Posterior cingulate gyrus (tissue), 11 donors: ENCODE measurements at places on chromosomes 5 and 9.

- DNase-seq: no peak
Observed at GRCh38 chr9:71820403-71820921, 52.1 kb upstream of the CEMIP2 start.

DNA sequence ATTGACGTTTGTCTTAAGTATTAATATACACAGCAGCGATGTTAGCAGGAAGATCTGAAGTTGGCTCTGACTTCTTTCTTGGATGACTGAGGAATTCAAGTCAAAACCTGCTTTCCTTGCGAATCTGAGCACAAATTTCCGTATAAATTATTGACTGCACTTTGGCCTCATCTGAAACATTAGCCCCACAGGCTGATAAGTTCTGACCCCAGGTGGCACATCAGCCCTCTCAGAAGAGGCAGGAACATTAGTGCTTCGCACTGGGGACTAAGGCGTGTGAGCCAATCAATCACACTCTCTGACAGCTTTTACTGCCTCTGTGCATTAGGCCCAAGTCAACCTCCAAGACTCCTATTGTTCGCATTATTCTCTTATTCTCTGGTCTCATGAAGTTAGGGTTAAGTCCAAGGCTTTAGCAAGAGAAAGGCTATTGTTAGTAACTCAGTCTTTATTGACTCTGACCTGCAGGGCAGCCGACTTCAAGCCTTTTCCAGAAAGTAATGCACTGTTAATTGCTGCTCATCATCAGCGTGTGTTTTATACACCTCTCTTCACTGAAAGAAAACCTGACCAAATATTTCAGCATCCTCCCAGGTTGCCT lies 84.2 kb downstream of the ZNF608 start:
- DNase-seq: no peak

DNA sequence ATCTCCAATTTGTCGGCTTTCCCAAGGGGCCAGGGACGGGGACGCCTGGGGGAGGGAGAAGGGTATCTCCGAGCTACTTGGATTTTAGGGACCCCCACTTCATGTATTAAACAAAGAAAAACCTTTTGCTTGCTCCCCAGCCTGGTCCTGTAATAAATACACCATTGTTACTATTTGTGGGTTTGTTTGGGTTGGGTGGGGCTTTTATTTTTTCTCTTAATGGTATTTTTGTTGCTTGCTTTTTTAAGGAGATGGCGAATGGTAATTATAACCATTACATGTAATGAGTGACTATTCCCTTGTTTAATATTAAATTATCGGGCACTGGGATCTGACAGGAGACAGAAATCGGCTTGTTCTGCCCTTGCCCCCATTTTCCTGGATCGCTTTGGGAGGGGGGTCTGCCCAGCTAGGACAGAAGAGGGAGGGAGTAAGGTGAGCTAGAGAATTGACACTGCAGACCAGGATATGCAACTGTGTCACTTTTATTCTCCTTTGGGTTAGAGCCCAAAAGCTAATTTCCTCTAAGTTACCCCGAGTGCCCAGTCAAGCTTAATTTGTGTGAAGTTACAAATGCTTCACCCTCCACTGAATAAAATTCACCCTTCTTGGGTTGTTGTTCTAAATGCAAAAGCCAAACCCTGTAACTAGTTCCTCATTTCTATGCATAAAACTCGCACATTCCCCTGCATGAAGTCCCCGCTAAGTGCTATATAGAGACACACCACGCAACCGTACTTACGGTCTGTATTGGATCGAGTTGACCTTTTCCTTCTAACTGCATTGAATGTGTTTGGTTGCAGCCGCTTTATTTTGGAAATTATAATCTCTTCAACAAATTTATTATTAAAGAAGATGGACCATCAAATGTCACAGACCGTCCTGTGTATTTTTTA lies 1.6 kb upstream of the ZNF608 start:
- no peak for DNase-seq

GRCh38 chr5:85453026-85453349 lies 1068.3 kb upstream of the EDIL3 start:
- DNase-seq: no peak

DNA sequence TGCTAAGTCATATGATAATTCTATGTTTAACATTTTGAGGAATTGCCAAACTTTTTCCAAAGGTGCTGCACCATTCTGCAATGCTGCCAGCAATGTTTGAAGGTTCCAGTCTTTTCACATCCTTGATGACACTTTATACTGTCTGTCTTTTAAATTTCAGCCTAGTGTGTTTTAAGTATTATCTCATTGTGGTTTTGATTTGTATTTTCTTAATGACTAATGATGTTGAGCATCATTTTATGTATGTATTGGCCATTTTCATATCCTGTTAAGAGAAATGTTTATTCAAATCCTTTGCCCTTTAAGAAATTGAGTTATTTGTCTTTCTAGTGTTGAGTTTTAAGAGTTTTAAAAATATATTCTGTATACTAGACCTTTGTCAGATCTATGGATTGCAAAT lies 5.0 kb upstream of the TEX48 start:
- DNase-seq: no peak

- DNase-seq: no peak
Observed at GRCh38 chr9:21611891-21612290, 129.8 kb upstream of the IFNE start.

DNA sequence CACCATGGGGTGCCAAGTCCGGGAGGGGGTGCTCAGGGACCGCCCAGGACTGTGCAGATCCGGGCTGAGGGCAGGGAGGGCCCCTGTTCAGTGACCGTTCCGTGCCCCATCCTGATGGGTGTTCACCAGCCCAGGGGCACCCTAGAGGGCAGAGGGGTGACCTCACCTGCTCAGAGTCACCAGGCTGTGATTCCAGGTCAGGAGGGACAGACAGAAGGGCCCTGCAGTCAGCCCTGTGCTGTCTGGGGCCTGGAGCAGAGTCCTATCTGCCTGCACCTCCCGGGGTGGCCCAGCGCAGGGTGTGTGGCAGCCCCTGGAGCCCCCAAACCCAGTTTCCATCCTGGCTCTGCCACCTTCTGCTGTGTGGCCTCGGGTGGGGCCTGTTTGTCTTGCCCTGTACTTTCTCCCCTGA lies 241.9 kb downstream of the PBX3 start:
- peak; percentile 50 for DNase-seq

DNA sequence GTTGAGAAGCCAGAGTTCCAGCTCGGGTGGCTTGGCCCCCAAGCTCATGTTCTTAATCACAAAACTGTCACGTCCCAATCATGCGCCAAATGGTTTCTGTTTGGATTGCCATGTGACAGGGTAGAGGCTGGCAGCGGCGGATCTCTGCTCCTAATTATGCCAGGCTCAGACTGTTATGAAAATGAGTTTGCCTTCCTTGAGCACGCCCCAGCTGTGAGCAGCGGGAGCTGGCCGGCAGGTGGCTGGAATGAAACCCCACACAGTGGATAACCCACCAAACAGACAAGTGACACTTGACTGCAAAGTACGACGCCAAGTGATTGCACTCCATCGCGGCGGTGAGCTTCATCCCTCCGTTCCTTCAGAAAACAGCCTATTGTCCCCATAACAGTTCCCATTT lies 75.4 kb downstream of the CFAP77 start:
- DNase-seq: no peak

- DNase-seq: no peak
Observed at GRCh38 chr5:104018299-104018698, 455.7 kb upstream of the NUDT12 start.

DNA sequence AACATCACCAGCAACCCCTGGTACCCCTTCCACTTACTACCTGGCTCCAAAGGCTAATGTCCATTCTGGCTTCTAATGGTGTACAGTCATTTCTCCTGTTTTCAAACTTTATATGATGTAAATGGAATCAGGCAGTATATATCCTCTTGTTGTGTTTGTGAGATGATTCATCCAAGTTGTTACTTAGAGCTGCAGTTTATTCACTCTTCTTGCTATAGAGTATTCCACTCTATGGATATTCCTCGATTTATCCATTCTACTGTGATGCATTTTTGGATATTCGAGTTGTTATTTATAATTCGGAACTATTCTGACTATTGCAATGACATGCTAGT lies 32.4 kb downstream of the IRF1 start:
- DNase-seq: no peak

GRCh38 chr5:130845049-130845765 lies 319.8 kb downstream of the HINT1 start:
- DNase-seq: no peak

GRCh38 chr5:151496041-151496484 lies 48.7 kb downstream of the SLC36A1 start:
- DNase-seq: no peak

- no peak for DNase-seq
Observed at GRCh38 chr5:37930350-37930749, 90.5 kb upstream of the GDNF start.

GRCh38 chr9:76642701-76643209 lies 121.5 kb upstream of the PCA3 start:
- DNase-seq: no peak

DNA sequence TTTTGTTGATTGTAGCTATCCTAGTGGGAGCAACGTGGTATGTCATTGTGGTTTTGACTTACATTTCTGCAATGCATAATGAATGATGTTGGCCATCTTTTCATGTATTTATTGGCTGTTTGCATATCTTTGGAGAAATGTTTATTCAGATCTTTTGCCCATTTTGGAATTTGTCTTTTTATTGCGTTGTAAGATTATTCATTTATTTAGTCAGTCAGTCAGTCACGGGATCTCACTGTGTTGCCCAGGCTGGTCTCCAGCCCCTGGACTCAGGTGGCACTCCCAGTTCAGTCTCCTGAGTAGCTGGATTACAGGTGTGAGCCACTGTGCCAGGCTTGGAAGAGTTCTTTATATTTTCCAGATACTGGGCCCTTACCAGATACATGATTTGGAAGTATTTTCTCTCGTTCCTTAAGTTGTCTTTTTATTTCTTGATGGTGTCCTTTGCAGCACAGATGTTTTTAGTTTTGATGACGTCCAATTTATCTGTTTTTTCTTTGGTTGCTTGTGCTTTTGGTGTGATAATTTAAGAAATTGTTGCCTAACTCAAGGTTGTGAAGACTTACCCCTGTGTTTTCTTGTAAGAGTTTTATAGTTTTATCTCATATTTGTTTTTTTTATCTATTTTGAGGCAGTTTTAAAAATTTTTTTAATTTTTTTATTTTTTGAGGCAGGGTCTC lies 67.1 kb downstream of the EHMT1 start:
- DNase-seq: no peak

DNA sequence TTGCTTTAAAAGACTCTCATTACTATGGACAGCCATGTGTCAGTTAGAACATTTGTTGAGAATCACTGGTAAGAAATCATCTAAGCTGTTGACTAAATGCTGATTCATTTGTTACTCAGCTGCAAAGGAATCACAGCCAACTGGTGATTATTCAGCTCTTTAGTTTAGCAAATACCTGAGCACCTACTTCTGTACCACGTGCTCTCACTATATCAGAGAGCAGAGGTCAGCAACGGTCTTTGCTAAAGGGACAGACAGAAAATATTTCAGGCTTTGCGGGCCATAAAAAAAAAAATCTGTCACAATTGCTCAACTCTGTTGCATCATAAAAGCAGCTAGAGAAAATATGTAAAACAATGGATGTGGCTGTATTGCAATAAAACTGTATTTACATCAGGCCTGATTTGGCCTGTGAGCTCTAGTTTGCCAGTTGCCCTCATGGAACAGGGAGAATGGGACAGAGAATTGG lies 377.6 kb downstream of the DNAH5 start:
- no peak for DNase-seq

- DNase-seq: no peak
Observed at GRCh38 chr9:81225596-81225995, 463.8 kb downstream of the TLE1 start.

GRCh38 chr5:33282696-33283095 lies 158.1 kb upstream of the TARS1 start:
- no peak for DNase-seq

- no peak for DNase-seq
Observed at GRCh38 chr5:95615164-95615467, 4.8 kb upstream of the GPR150 start.

GRCh38 chr9:134525841-134526583 lies 115.6 kb upstream of the COL5A1 start:
- DNase-seq: peak; percentile 63

DNA sequence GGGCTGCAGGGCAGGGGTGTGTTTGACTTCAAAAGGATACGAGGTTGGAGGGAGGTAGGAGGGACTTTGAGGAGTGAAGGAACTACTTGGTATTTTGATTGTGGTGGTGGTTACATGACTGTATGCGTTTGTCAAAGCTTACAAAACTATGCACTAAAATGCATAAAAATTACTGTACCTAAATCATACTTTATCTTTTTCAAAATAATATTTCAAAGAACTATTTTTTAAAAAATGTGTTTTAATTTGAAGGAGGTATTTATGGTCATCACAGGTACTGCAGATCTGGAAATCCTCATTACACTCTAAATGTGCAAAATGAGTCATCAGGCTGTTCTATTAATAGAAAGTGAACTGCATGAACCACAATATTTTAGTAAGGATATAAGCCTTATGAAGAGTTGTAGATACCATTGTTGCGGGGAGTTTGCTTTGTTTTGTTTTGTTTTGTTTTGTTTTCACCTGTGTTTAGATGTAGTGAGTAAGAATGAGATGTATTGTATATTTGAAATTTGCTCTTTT lies 116.9 kb downstream of the ARRDC3 start:
- DNase-seq: no peak

DNA sequence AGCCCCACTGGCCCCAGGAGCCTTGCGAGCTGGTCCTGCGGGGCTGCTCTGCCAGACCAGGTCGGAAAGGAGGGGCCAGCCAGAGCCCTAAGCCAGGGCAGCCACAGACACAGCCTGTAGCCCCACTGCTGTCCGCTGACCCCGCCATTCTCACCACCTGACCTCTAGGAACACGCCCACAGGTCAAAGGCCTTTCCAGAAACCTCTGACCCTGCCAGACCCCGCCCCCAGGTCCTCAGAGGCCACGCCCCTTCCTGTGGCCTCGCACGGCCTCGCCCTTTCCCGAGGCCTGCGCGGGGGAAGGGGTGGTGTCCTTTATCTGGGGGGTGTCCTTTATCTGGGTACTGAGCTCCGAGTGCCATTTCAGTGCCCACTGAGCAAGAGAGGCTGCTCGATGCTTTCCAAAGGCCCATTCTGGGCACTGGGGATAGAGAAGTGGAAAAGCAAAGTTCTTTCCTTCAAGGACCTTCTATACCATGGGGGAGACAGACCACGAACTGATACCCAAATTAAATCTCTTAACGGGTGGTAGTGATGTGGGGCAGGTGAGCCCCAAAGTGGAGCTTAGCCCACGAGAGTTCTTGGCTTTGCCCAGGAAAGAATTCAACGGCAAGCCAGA lies 46.5 kb downstream of the P4HA2 start:
- DNase-seq: no peak

DNA sequence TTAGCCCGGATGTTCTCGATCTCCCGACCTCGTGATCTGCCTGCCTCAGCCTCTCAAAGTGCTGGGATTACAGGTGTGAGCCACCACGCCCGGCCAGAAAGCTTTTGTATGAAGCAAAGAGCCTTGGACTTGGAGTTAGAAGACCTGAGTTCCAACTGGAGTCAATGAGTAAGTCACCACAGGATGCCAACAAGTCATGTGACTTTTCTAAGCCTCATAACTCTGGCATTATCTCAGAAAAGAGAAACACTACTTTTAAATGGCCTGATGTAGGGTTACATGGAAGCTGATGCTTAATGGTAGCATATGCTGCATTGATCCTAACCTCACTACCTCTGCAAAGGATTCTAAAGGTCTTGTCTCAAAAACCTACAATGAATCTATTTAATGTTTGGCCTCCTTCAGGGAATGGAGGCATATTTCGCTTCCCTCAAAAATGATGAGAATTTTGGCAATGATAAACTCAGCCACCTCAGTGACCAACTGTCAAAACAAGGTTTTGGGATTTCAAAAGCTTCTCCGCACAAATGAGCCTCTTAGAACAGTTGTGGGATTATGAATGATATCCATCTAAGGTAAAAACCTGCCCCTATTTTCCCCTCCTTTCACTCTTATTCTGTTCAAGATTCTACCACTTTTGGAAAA lies 236.8 kb downstream of the ACTL7B start:
- DNase-seq: no peak
